AML-193 (cell line): ENCODE measurements at places on chromosomes 13 and 19.

DNA sequence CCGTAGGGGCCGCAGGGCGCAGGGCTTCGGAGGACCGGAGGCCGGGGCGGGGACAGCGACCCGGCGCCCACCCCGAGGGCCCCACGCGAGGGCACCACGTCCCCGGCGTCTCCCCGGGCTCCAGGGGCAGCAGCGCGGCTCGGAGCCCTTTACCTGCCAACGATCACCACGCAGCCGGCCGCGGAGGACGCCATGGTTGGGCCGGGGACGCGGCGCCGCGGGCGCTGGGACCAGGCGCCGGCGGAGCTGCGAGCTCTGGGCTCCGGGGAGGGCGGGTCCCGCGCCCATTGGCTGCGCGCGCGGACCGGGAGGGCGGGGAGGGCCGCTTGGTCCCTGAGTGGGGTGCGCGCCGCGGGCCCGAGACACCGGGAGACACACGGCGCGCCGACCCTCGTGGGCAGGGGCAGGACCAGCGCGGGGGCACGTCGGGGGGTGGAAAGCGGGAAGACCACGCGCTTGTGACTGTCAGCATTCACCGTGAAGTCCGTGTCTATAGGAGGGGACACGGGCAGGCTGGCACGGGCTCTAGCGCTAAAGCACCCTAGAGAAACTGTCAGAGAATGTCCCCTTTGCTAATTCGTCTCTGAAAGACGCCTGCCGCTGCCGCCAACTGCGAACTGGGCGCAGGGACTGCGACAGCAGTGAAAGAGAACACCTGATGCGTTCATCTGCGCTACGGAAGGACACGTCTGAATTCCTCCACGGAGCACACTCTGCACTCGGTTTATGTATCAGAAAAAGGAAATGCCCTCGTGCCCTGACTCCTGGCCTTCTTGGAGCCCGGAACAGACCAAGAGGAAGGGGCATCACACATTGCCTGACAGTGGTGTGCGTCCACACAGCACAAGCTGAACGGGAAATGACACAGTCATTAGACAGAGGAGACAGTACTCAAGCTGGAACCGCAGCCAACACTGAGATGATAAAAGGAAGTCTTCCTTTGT is at the start of gene CRYL1:
Gene CRYL1, minus strand, starts transcription at position 257 of the 944 bp plus-strand sequence. Its CDS starts 63 bp downstream, at position 194.
- peak; percentile 95 for DNase-seq

DNA sequence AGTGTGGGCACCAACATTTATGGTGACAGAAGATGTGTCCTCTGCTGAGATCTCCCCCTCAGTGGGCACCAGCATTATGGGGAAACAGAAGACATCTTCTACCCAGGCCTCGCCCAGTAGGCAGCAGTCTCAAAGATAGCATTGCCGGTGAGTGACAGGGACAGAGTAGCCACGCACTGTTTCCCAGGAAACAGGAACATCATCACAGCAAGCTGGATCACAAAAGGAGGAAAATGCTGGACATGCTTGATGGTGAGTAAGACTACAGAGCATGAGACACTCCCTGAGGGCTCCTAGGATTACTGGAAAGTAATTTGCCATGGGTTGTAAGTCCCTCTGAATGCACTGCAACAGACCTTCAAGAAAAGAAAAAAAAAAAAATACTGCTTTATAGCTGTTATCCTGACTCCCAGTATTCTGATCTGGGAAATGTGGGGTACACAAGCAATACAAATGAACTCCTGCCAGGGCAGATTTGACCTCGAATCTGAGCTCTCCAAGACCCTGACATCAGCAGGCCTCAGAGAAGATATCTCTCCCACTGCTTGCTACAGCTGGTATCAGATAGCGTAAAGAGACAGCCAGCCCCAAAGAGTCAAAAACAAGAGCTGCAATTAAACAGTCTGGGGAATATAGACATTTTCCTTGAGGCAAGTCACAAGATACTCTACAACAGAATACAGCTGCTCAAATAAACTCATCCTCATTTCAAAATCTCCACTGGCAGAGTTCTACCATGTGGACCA is 180.4 kb downstream of the RBM26 start:
- no peak for DNase-seq

GRCh38 chr13:44576351-44577235 is 463 bp upstream of the TSC22D1 start:
- DNase-seq: peak; percentile 55

DNA sequence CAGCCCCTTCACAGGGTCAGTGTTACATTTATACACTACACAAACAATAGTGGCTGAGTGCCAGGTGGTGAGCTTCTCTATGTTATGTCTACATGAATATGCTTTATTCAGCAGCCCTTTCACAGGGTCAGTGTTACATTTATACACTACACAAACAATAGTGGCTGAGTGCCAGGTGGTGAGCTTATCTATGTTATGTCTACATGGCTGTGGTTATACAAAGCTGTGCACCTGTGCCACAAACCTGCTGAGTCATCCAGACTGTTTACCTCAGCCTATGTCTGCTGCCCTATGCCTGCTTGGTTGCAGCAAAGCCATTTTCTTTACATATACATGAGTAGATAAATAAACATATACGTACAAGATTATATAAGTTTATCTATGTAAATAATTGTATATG is 76.5 kb downstream of the ZNF726 start:
- no peak for DNase-seq

DNA sequence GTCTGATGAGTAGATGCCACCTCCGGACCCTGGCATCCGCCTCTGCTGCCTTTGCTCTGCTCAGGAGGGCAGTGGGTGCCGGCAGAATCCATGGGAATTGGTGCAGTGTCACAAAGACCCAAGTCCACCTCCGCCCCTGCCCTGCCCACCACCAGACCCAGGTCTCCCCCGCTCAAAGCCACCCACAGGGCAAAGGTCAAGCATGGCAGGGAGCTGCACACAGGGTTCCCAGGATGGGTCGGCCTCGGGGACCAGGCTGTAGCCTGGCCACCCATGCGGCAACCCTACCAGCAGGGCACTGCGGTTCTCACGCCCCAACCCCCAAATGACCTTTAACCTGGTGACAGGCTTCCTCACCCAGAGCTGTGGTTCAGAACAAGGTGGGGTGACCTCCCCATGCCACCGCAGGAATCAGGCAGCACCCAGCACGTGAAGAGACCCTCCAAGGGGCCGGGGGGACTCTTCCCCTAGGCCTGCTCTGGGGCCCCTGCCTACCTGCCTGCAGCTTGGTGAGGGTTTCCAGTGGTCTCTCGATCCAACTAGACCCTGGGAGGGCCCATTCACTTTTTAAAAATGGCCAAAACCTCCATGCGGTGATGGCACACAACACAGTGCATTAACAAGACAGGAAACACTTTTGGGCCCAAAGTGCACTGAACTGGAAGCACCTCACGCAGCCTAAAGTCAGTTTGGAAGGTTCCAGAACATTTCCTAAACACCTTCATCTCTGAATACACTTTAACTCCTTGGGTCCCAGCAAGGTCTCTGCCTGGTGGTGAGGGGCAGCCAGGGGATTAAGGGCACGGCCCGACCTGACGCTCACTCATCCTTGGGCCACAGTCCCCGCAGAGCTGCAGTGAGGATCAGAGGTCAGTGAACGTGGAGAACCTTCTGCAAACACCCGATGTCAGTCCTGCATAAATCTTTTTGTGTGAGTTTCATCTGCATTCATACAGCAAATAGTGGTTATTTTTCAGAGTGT is 11.0 kb downstream of the GAS6 start:
- DNase-seq: no peak

DNA sequence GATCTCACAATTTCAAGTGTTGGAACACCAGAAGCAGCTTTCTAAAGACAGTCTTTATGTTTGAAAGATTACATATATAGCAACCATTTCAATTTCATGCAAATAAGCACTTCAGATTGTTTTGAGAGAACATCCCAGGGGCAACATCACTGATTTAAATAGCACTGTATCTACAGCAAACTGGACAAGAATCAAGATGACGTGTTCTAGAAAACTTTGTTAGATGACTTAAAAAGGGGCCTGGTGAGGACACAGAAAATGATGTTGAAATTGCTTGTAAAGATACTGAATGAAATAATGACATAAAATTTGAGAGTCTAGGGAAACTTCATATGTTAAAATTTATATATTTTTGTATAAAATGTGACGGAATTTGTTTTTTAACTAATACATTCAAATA is 277.1 kb downstream of the KLF12 start:
- no peak for DNase-seq

- no peak for DNase-seq
These were observed 731.5 kb downstream of the SLITRK1 start for GRCh38 chr13:83150616-83151307.

DNA sequence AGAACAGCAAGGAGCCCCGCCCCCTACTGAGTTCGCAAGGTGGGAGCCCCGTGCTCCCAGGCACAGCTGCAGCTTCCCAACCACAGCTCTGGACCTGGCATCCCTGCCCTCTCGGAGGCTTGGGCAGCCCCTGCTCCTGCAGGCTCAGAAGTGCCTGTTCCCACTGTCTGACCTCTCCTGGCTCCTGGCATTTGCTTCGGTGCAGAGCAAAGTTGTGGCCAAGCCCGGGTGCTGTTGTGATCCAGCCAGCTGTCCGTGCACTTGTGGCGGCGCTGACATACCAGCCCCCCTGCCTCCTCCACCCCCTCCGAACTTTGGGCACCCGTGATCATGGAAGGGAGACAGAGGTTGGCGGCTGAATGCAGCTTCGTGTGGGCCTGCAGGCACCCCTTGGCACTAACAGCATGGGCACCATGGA is 1386.8 kb downstream of the PCDH9 start:
- no peak for DNase-seq

DNA sequence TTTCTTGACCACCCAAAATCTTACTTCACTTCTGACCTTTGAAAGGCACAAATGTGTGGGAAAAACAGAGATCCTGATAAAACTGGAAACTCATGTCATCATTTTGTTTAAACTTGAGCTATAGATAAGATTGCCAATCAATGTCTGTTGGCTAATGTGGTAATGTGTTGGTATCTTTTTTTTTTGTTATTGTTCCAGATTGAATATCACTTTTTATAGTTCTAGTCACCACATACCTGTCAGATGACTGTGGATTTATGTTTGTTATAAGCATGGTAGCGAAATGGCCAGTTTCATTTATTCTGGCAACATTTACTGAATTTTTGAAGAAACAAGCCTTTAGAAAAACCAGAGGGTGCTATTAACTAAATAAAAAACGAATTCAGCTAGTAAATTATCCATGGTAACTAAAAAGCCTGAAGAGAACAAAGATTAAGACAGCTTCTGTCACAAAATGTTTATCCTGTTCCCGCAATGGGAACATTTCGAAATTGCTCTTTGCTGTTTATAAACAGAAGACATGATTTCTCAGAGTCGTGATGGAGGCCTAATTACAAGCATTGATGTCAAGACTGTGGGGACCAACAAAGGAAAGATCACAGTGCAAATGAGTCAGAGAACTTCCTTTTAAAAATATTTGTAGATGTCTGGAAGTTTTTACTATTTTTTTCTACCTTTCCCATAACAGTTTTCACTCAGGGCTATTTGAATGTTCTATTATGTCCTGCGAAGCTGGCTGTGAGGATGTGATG is 82.9 kb upstream of the POSTN start:
- DNase-seq: no peak

- no peak for DNase-seq
These were observed 135.2 kb downstream of the SUCLA2 start for GRCh38 chr13:47865883-47866282.

DNA sequence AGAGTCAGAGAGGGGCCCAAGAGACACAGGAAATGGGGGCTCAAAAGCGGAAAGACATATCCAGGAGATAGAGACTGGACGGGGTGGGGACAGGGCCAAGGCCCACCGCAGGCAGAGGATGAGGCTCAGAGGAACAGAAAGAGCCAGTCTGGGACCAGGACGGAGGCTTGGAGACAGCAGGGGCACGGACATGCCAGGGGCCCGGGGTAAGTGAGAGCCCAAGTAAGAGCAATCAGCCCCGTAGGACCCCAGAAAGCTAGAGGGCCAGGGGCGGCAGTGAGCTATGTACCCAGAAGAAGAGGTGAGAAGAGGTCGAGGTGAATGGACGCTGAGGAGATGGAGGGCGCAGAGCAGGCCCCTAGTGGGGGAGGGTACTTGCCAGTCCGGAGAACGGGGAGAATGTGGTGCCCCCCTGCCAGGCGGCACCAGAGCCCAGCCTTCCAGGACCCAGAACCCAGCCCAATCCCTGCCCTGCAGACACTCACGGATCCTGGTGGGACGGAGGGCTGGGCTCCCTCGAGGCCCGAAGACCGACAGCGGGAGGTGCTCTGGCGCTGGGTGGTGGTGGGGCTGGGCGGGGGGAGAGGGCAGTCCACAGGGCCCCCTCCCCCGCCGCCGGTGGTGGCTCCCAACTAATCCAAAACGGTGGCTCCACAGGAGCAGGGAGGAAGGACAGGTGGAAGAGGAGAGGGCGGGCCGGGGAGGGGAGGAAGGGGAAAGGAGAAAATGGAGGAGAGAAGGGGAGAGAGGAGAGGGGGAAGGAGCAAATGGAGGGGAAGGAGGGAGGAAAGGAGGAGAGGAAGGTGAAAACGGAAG is 1.0 kb downstream of the GRIK5 start:
- DNase-seq: no peak

DNA sequence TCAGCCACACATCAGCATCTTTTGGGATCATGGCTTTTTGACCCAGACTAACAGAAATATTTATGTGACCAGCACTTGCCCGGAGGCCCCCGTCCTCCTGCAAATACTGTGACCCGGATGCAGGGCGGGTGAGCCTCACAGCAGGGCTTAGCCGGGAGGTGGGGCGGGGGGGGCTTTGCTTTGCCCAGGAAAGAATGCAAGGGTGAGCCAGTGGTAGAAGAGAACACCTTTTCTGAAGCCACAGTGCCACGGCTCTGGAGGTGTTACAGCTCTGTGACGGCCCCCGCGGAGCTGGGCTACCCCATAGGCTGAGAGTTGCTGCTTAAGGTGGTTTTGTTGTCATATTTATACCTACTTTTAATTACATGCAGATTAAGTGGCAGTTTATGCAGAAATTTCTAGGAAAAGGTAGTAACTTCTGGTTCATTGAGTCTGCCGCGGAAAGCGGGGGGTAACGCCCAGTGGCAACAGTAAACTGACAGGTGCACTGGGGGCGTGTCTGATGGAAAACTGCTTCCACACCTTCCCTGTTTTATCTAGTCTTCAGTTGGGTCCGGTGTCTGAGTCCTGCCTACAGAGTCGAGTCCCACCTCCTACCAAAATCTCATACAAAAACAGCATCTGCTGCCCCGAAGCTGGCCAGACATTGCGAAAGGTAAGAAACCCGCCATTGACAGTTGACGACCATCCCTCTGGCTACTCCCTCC is 187.9 kb downstream of the TEX29 start:
- no peak for DNase-seq

DNA sequence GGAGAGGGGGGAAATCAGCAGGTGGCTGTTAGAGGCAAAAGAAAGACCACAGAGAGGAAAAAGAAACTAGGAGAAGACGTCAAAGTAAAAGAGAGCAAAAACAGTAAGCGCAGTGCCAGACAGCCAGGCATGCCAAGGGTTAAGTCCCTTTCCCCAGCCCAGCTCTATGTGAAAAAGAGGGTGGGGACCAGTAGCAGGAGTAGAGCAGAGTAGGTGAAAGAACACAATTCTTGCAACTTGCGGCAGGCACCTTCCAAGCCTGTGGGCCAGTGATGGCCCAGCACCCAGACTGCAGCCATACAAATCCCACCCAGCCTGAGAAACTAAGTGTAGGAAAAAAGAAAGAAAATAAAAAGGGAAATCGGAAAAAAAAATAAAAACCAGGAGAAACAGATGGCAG is 64.2 kb upstream of the ZNF85 start:
- no peak for DNase-seq
